ENCODE measurements at places on chromosomes 4 and X. TPM values are rescaled to one million over a fixed set of nuclear protein-coding genes. Genes with fewer than 3 reads are reported as not detected.

DNA sequence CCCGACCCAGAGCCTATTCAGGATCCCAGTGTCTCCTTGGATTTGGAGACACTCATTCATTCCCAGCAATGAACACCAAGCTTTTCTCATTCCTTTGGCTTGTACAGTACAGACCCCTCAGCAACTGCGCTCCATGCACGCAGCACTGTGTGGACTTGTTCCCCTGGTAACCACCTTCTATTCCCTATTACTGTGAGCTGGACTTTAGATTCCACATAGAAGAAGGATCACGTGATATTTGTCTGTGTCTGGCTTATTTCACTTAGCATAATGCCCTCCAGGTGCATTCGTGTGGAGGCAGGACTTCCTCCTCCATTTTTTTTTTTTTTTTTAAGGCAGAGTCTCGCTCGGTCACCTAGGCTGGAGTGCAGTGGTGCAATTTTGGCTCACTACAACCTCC lies 106.4 kb downstream of the PHKA2 start:
- DNase-seq = no peak

The SATL1 gene
- total RNA-seq = not detected

The MAGEA9B gene
- not detected for total RNA-seq

The SYP gene
- 0.29 TPM for total RNA-seq

- no peak for DNase-seq
Measured at GRCh38 chr4:4610672-4611071, 68.8 kb upstream of the STX18 start.

DNA sequence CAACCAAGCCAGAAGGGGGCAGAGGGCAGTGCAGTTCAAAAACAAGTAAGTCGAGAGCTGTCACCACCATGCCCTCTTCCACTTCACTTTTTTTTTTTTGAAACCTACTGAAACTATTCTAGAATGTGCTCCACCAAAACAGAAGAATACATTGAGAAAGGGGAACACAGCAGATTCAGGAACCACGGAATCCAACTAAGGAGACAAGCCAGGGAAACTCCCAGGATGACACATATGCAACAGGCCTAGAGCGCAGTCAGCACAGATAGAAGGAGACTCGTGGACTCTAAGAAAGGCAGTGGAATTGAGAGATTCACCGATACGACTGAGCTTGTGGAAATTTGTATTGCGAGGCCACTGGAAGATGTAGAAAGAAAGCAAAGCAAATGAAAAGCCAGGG lies 66.1 kb downstream of the PHKA2 start:
- no peak for DNase-seq

DNA sequence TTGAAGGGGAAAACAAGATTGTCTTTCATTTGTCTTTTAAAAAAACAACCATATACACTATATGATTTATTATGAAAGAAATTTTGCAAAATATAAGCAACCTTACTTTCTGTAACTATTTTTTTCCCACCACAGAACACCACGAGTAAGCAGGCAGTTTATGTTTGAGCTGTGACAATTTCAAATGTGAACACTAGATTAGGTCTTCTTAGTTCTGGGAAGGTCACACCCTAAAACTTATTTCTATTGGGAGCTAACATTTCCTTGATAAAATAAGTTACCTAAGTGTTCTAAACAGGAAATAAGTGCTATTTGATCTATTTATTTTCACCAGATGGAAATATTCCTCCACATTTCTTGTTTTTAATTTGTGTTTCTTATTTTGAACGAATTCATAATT lies 50.6 kb downstream of the PCDH7 start:
- DNase-seq = no peak

GRCh38 chrX:63809173-63809572 lies 24.2 kb upstream of the ARHGEF9 start:
- no peak for DNase-seq

- DNase-seq = no peak
Measured at GRCh38 chr4:25882226-25882625, 19.4 kb upstream of the SEL1L3 start.

Measured in epithelial cell of proximal tubule (primary cell).